ENCODE measurements at places on chromosomes 12 and 14.

- no peak for DNase-seq
Observed at GRCh38 chr12:6962285-6963015, 8.0 kb downstream of the PHB2 start.

- no peak for DNase-seq
Observed at GRCh38 chr14:101232340-101233020, 328.8 kb upstream of the DIO3 start.

- no peak for DNase-seq
Observed at GRCh38 chr12:132151145-132151765, 7.0 kb downstream of the NOC4L start.

- no peak for DNase-seq
Observed at GRCh38 chr12:88998421-88998820, 353.9 kb downstream of the DUSP6 start.

DNA sequence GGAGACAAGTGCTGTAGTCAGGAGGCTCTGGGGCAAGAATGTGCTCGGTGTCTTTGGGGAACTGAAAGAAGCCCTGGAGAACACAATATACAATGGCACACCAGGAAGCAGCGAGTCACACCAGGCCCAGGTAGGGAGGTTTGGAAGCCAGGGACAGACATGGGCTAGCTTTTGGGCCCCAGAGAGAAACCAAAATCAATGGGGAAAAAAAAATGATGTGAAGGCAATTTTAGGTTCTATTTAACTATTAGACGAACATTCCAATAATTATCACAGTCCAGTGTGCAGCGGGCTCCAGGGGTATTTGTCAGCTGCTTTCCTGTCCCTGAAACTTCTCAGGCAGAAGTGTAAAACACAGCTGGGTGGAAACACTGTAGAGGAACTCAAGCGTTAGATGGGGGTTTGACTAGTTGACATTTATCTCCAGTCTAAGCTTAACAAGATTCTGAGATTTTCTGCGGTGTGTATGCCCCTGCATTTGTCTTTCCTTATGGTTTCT, 21.8 kb upstream of the EGLN3 start:
- DNase-seq = no peak

GRCh38 chr14:20797164-20797563, 5.5 kb downstream of the RNASE1 start:
- DNase-seq = no peak

GRCh38 chr12:9034095-9034494, 44.7 kb downstream of the KLRG1 start:
- no peak for DNase-seq

GRCh38 chr12:105899589-105899988, 239.2 kb downstream of the NUAK1 start:
- DNase-seq = no peak

- no peak for DNase-seq
Observed at GRCh38 chr12:120640861-120641833, 721 bp downstream of the CABP1 start.

DNA sequence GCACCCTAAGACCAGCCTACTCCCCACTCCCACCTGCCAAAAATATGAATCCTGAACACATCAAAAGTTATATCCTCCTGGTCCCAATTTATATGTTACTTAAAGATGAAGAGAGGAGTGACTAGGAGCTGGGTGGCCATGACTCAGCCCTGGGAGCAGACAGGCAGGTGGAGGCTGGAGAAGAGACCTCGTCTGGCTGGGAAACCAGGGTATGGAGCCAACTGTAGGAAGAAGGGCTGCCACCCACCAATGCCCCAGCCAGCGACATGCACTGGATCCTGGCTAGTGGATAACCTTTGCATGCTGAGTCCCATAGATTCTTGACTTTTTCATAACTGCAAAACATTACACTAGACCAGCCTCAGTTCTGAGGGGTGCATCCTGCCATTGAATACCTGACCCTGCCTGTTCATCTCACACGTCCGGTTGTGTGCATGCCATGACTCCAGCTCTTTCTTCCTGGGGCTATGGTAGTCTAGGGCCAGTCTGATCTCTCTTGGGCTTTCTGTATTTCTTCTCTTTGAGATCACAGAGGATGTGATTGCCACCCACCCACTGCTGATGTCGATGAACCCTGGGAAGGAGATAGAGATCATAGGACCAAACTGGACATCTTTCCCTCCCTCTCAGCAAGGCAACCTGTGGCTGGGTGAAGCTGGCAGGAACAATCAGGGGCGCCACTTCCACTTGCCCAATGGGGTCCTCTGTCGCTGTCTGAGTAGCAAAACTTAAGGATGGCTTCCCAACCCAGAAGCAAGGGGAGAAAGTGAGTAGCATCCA, 69.6 kb upstream of the DDX11 start:
- no peak for DNase-seq

GRCh38 chr12:15708396-15709076, 80.7 kb downstream of the EPS8 start:
- no peak for DNase-seq

DNA sequence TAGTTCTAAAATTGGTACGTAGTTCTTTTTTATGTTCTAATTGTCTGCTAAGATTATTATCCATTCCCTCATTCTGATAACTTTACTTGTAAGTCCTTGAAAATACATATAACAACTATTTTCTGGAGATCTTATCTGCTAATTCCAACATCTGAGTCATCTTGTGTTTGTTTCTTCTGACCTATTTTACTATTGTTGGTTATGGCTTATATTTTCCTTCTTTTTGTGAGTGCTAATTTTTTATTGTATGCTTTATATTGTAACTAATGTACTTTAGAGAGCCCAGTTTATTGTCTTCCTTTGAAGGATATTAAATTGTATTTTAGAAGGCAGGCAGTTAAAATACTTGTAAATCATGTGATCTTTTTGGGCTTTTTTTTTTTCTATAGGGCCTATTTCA, 149.3 kb upstream of the LRFN5 start:
- DNase-seq = no peak

- no peak for DNase-seq
Observed at GRCh38 chr12:5467931-5468330, 36.0 kb downstream of the NTF3 start.

GRCh38 chr12:76948879-76949278, 70.1 kb upstream of the CSRP2 start:
- no peak for DNase-seq

DNA sequence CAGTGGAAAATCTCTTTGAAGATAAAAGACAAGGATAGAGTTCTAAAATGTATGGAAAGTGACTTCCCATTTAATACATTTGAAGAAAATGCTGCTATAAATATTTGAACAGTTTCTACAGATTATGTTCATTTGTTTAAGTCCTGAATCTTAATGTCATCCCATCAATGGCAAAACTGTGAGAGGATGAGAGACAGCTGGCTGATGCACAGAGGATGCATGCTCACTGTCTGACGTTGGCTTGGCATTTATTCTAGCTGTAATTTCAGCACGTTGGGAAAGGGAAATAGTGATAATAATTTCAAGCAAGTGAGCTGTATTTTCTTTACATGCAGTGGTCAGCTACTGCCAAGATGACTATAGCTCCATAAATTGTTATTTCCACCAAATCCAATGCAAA, 40.5 kb downstream of the PPFIA2 start:
- no peak for DNase-seq

DNA sequence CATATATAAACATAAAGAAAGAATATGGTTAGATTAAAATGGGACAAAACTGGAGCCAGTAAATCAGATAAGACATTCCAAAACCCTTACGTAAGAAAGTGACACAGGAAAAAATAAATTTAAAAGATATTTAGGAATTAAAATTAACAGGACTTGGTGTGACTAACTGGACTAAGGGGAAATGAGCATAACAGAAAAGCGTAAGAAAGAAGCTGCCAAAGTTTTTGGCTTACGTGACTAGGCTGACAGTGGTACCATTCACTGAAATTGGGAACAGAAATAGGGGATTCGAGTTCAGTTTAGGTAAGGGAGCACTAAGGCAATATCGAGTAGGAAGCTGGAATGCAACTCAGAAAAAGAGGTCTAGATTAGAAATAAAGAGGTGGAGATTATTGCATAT, 7.8 kb downstream of the CDK17 start:
- no peak for DNase-seq

DNA sequence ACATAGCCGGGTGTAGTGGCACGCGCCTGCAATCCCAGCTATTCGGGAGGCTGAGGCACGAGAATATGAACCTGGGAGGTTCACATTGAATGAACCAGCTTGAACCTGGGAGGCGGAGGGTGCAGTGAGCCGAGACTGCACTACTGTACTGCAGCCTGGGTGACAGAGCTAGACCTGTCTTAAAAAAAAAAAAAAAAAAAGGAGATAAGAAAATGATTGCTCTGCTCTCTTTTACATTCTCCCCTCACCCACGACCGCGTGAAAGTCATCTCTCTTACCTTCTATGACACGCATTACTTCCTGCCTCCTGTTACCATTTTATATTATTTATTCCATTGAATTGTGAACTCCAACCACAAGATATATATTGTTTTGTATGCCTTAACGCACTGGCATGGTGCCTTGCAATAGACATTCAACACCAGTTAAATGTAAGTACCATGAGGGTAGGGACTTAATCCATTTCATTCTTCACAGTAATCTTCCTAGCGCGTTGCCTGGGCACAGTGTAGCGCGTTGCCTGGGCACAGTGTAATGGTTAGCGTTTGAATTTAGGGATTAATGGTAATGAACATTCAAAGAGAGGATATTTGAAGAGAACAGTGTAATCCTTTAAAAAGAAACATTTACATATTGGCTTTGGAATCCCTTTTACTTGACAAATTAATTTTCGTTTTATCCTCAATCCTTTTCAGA, 2.7 kb downstream of the RAP1B start:
- DNase-seq = no peak

GRCh38 chr12:28937196-28937595, 211.9 kb upstream of the FAR2 start:
- DNase-seq = no peak

DNA sequence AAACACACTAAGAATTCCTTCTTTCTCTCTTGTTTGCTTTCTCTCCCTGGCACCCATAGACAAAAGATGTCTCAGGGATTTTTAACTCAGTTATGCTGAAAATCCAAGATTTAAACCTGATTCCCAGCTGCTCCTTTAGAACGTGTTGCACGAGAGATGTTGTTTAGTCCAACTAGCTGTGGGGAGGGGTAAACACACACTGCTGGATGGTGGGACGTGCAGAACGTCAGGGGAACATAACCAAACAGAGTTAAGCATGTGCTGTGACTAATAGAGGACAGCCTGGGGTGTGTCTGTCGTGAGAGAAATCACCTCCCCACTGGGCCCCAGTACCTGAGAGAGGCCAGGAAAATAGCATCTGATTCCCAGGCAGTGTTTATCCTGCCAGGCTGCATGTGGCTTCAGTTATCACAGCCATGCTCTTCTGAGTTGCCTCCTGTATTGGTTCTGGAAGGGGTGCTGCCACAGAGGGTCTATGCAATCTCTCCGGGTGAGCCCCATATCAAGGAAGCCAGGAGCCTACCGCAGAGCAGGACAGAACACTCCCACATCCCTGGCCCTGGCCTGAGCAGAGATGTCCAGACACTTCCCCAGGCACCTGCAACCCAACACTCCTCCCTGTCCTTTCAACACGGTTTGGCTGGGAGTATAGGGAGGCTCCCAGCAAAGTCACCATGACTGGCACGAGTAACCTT, 112.7 kb upstream of the EGLN3 start:
- peak; percentile 33 for DNase-seq

DNA sequence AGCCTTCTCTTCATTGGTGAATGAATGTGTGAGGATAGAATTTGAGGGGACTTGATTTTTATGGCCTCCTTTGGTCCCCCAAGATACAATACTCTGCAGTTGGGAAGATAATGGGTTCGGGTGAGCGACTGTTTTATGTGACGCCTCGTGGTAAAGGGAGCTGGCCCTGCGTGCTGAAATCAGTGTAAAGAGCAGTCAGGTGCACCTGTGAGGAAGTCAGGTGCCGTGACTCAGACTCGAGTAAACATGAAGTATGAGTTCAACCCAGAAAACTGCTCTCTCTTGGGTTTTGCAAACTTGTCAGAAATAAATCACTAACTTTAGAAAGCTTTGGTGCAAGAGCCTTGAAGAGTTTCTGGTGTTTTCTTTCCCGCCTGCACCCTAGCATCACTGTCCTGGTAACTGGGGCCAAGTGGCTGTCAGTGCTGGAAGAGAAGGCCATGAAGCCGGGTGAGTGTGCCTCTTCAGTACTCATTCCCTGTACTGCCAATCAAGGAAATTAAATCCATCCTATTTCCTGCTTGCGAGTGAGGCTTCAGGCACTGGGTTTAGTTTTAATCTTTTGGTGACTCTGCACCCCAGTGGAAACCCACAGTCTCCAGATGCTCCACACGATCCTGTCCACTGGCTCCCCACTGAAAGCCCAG, 59.2 kb downstream of the AACS start:
- DNase-seq = no peak

GRCh38 chr12:1738446-1738845, 47.6 kb downstream of the ADIPOR2 start:
- no peak for DNase-seq

DNA sequence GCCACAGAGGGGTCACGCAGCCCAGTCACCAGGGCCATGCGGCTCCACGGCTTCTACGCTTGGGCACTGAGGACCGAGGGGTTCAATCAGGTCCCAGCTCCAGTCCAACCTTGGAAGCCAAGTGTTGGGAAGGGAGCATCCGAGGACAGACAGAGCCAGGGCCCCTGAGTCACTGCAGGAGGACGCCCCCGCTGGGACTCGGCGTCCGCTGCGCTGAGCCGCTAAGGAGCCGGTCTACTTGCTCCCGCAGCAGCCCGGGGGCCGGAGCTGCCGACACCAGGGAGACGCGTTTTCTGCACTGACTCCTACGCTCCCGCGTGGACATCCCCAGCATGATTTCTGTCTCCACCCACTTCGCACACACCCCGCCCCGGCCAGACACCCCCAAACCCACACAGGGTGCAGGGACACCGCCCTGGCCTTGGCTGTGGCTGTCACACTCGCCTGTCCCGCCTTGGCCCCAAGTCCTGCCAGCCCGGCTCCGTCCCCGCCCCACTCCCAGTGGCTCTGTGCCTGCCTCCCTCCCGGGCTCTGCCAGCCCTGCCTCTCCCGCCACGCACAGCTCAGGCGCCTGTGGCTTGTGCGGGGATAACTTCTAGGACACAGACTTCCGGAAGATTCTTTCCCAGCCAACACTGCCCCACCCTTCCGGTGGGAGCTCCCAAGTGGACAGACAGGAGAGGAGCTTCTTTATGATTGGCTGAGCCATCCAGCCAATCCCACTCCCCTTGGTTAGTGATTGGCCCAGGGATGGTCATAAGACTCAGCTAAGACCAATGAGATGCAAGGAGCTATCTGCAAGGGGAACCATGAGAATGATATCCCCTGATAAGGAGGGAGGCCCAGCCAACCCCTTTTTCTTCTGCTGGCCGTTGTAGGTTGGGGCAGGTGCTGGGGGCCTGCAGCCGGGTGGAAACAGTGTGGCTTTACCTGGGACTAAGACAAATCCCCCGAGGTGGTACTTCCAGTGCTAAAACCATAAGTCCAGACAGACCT, 118.9 kb upstream of the SFSWAP start:
- DNase-seq = no peak

- no peak for DNase-seq
Observed at GRCh38 chr12:2649201-2650030, 145.4 kb upstream of the FKBP4 start.

GRCh38 chr14:45526715-45527549, 273.9 kb upstream of the MIS18BP1 start:
- peak; percentile 71 for DNase-seq

DNA sequence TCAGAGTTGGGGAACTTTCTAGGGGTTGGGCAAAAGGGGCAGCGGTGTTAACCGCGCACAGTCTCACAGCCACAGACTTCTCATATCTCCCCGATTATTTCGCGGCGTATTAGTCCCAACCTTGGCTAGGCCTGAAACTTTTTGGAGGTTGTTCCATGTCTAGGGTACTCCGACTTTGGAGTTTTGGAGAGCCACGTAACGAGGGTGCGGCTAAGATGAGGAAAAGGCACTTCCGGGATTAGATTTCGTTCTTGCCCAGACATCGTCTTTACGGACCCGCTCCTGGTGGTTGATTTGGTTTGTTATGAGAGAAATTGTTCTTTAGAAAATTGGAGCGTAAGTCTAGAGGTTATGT, 513 bp downstream of the CCNK start:
- no peak for DNase-seq

Measured in SHP77 (cell line).